Stimulated activated CD8-positive, alpha-beta memory T cell treated with anti-CD3 and anti-CD28 coated beads, Interleukin-7, amount 100 ng/mL, for 1 hour (primary cell): ENCODE measurements at places on chromosomes 1 and 21.

DNA sequence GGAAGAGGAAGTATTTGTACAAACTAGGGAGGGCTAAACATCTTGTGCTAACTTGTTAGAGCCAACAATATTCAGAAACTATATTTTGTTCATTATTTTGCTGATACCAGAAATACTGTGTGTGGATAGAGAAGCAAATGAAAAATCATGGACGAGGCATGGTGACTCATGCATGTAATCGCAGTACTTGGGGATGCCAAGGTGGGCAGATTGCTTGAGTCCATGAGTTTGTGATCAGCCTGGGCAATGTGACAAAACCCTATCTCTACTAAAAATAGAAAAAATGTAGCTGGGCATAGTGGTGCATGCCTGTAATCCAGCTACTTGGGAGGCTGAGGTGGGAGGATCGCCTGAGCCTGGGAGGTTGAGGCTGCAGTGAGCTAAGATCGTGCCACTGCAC is 13.4 kb downstream of the LRRC41 start:
- DNase-seq = no peak

DNA sequence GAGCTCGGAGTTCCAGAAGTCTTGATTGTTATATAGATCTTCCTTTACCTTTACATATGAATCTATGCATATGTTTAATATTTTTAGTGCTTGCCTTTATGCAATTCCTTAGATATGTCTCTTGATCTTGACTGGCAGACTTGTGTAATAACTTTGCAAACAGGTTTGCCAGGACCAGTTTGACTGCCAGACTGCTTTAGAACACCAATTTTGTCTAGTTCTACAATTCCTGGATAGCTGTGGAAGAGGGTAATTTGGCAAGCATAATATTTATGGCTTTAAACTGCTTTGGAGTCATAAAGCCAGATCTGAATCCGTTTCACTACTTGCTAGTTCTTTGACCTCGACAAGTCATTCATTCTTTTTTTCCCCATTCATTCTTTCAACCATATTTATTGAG is 250.0 kb downstream of the FAF1 start:
- no peak for DNase-seq

DNA sequence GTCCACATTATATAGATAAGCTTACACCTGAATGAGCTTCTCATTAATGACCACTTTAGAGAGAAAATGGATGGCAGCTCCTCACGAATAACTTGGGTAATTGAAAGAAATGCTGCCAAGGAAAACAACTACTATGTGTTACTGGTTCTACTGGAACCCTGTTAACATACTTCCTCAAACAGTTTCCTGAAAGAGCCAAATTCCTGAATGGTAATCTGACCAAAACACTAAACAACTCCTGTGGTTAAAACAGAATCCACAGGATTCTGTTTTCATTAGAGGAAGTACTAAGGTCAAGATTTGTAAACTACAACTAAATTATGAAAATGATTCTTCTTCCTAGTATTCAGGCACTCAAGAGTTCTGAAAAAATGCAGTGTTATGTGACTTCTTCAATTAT is 107.2 kb downstream of the DNM3 start:
- DNase-seq = no peak

- DNase-seq = no peak
Measured at GRCh38 chr1:183607322-183607980, 17.2 kb upstream of the NCF2 start.

- no peak for DNase-seq
Measured at GRCh38 chr1:2463396-2463795, 12.7 kb upstream of the PLCH2 start.

GRCh38 chr1:224273641-224274040 is 56.3 kb downstream of the NVL start:
- DNase-seq = no peak

GRCh38 chr1:159937054-159937750 is 8.2 kb downstream of the IGSF9 start:
- no peak for DNase-seq

DNA sequence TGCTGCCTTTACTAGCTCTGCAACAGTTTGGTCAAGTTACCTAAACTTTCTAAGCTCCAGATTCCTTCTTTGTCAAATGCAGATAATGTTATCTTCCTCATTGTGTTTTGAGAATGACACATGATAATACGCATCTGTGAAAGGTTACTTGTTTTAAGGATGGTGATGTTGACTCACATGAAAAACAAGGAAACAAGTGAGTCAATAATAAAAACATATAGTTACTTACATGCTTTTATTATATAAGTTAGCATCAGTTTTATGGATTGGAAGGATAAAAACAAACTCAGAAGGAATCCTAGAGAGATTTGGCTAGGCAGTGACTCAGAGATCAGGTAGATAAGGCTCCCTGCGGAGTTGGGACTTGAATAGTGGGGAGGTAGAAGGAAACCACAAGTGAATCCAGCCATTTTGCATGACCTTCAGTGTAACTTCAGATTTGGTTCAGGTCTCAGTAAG is 144.6 kb downstream of the LMO4 start:
- DNase-seq = no peak

DNA sequence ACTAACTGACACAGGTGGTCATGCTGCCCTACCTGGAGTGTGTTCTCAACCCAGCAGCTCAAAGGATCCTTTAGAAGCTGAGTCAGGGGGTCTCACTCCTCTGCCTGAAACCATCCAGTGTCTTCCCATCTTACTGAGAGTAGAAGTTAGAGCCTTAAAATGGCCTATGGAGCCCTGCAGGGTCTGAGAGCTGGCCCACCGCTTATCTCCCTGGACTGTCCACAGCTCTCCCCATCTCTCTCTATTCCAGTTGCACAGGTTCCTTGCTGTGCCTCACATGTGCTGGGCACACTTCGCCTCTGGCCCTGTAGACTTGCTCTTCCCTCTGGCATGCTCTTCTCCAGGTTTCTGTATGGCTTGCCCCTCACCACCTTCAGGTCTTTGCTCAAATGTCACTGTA is 148.6 kb upstream of the CACNA1E start:
- no peak for DNase-seq

- DNase-seq = no peak
Measured at GRCh38 chr1:30982937-30983336, 74.4 kb upstream of the SDC3 start.

GRCh38 chr1:41540886-41541591 is 56.6 kb upstream of the EDN2 start:
- DNase-seq = no peak

DNA sequence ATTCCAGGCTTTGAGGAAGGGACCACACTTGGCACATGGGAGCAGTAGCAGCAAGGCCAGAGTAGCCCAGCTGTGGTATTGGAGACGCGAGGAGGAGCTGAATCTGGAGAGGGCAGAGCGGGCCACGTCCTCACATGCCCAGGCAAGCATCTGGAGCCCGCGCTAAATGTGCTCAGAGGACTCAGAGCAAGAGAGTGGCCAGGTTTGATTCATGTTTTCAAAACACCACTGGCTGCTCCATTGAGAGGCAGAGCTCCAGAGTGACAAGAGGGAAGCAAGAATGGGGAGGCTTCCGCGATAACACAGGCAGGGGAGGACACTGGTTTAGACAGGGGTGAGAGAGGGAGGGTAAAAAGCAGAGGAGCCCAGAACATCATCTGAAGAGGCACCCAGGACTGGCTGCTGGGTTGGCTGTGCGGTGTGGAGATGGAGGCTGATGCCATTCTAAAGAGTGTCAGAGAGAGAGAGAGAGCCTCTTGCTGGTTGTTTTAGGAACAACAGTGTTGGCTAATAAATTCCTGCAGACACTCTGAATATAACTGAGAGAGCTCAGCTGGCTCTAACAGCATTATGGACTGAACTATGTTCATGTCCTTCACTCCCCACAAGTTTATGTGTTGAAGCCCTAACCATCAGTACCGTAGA is 32.3 kb downstream of the RCAN1 start:
- DNase-seq = no peak

DNA sequence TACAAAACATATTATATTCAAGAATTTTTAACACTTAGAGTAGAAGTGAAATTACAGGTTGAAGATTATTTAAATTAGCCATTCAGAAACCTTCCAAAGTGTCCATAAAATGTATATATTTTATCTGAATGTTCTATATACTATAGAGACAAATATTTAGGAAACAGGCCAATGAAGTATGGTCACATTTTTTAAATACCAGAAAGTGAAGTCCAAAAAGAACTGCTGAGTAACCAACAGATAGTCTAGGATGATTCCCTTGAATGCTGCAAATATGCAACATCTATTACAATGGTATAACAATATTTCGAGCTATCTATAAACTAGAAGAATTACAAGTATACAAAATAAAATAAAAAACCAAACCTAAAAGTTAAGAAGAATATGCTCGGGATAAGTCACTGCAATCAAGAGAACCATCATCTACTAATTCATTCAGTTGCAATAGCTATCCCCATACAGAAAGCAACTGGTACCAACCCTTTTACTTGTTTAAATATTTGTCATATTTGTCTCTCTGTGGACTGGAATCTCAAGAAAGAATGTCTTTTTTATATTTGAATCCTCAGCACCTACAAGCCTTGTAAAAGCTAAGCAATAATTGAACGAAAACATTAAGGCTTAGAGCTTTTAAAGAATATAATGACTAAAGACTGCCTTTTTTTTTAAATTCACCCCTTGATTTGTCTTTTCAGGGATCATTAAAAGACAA is 8.1 kb downstream of the ODF2L start:
- no peak for DNase-seq

- DNase-seq = no peak
Measured at GRCh38 chr1:246591047-246591446, 24.8 kb downstream of the CNST start.

- no peak for DNase-seq
Measured at GRCh38 chr1:235275223-235275622, 52.8 kb downstream of the ARID4B start.

- DNase-seq = no peak
Measured at GRCh38 chr1:85504417-85504816, 39.5 kb upstream of the DDAH1 start.

GRCh38 chr1:65921446-65921845 is 128.8 kb downstream of the PDE4B start:
- no peak for DNase-seq

DNA sequence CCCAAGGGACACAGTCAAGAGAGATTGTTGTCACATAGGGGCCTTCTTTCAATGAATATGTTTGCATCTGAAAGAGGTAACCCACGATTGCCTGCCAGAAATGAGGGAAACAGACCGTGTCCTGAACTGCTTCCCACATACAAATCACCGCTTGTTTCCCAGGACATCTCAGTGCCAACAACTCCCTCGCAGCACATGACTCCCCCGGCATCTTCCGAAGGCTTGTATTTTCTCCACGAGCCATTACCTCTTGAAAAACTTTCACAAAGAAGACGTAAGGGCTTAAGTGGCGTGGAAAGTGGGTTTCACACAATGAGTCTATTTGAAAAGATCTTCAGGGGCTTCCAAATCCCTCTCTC is 31.6 kb upstream of the PDE9A start:
- no peak for DNase-seq

GRCh38 chr1:37058424-37058988 is 24.2 kb upstream of the GRIK3 start:
- no peak for DNase-seq

GRCh38 chr21:38443110-38443509 is 55.2 kb downstream of the ERG start:
- no peak for DNase-seq

- no peak for DNase-seq
Measured at GRCh38 chr1:36274201-36274600, 32.0 kb upstream of the SH3D21 start.

DNA sequence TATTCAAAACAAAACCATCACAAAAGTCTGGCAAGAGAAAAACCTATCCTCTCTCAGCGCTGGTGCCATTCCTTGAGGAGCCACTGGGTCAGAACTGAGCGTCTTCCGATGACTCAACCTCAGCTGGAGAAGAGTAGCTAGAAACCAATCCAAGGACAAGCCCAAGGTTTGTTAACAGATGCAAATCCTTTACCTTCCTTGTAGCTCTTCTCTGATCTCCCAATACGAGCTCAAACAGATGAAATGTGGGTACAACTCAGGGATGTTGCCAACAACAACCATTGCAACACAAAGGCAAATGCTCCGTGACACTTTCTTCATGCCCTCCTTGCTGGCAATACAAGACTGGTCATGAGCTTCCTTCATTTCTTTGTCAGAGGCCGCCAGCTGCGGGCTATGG is 337.1 kb downstream of the SIPA1L2 start:
- DNase-seq = no peak

DNA sequence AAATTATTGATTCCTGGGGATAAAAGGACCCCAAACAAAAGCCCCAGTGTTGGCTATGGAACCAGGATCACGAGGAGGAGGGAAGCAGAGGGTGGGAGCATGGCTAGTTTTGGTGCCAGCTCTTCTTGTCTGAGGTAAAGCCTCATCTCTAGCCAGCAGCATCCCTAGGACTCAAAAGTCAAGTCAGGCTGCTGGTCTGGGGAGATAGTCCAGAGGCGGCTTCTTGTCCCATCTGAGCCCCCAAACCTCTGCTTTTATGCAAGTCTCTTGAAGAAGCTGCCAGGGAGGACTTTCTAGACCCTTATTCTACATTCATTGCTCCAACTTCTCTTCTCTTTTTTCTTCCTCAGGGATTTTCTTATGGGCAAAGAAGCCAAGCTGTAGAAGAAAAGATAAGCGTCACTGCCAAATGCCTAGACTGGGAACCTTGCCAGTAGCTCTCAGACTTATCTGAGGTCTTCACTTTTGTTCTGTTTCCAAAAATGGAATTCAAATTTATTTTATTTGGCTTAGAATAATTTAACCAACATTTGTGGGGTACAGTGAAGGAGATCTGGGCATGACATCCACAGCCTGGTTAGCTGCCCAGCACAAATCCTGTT is 6.9 kb upstream of the ANKRD35 start:
- no peak for DNase-seq

DNA sequence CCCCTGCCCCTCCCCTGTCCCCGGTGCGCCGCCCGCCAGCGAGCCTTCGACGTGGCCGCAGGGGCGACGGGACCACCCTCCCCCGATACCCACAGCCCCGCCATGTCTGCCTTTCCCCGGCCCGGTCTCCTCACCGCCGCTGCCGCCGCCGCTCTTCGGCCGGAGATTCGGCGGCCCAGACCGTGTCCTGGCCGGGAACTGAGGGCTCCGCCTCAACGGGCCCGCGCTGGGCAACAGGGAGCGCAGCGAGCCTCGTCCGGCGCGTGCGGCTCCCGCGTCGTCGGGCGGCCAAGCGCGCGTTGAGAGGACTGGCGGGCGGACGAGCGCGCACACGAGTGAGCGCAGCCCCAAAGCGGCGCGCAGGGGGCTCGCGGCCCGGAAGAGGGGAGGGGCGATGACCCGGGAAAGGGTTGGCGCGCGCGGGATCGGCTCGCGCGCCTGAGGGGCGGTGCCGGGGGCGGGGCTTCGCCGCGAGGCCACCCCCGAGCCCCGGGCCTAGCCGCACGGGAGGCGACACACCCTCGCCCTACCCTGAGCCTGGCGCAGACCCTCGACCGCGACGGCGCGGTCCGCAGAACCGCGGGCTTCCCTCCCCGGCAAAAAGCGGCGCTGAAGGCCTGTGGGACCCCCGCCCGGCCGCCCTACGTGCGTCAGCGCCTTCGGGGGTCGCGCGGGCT is at the start of gene BTG3:
Gene BTG3 (minus strand): TSS at position 337 of the 677 bp plus-strand sequence. CDS start 3,757 bp downstream, outside the sequence.
- DNase-seq = peak; percentile 72

DNA sequence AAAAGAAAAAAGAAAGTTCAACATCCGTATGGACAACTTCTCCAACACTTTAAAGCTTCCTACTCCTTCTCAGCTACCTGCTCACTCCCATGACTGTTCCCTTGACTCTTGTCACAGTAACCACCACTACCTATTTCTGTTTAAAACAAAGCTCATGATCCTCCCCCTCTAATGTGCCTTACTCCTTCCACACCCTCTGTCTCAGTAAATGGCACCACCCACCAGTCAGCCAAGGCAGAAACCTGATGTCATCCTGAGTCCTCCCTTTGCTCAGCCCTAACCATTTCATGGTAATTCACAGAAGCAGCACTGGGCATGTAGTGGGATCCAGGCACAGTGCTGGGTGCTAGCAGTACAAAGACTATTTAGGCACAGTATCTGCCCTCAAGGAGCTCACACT is 63.0 kb upstream of the PPM1J start:
- no peak for DNase-seq

GRCh38 chr1:102970496-102971078 is 137.7 kb downstream of the COL11A1 start:
- no peak for DNase-seq
